ENCODE measurements at places on chromosomes 5 and 9.
A peak's percentile ranks its signal among the peaks of the same experiment; 100 is the strongest.

GRCh38 chr5:137856916-137857862, 10.5 kb upstream of the MYOT start:
- no peak for DNase-seq

GRCh38 chr9:93098236-93098946, 2.4 kb downstream of the CARD19 start:
- peak; percentile 88 for DNase-seq

- DNase-seq, result no peak
These were observed 446.9 kb upstream of the CLINT1 start for GRCh38 chr5:158305861-158306260.

DNA sequence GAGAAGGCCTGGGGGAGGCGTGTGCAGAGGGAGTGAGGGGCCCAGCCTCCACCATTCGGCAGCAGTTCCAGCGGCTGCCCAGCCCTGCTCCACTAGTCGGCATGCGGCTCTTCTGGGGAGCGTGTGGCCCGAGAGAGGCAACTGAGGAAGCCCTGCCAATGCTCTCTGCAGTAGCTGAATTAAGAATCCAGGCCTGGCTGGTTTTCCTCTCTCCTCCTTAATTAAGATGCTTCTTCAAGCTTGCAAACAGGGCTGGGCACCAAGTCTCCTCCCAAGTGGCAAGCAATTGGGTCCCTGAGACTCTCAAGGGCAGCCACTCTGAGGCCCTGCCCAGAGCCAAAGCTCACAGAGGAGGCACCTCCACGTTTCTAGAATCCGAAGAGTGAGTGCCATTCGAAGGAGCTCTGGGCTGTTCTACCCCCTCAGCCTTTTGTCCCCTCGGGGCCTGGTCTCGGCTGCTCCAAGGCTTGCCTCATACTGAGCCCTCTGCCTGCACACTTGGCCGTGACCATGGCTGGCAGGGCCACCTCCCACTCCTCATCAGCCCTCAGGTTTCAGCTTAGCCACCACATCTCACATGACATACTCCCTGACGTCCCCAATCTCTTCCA, 75.4 kb upstream of the LRRTM2 start:
- no peak for DNase-seq

DNA sequence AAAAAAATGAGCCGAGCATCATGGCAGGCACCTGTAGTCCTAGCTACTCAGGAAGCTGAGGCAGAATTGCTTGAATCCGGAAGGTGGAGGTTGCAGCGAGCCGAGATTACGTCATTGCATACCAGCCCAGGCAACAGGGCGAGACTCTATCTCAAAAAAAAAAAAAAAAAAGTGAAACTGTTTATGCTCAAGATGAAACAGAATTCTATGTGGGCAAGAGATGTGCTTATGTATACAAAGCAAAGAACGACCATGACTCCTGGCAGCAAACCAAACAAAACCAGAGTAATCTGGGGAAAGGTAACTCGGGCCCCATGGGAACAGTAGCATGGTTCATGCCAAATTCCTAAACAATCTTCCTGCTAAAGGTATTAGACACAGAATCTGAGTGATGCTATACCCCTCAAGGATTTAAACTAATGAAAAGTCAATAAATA, 32.6 kb upstream of the PLAC8L1 start:
- DNase-seq, result no peak

DNA sequence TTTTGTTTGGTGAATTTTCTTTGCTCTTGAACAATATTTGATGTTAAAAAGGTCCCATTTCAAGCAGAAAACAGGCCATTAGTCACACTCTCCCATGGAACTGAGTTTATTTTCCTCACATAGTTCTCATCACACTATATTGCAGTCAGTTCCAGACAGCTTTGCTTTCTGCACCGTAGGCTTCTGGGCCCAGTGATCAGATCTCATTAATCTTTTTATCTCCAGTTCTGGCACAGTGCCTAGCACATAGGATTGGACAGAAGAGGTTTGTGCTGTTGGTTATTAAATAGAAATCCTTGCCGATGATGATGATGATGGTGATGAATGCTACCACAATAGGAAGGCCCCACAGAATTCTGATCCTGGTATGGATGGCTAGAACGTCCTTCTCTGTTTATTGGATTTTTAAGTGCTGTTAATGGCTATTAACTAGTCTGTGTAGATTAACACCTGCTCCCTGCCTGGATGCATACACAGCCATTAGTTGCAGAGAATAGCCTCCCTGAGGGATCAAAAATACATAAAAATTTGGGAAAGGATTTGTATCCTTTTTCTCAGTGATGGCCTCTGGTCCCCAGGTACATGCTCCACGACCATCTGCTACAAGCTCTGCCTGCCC, 52.0 kb upstream of the NTRK2 start:
- DNase-seq, result no peak

DNA sequence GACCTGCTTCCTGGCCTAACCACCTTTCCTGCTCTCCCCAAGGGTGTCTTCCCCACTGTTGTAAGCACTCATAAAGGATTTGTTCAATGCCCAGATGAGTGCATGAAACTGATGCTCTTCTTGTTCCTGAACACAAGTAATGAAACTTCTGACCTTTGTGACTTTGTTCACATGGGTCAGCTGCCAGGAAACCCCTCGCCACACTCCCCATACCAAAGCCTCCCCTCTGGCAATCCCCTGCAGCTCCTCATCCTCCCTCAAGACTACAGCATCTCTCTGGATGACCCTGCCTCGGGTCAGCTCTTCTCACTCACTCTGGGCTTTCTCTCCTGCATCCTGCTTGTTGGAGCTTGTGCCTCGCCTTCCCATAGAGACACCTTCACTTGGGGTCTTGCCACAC, 72.2 kb upstream of the SPTLC1 start:
- no peak for DNase-seq

GRCh38 chr9:114792396-114792795, 13.4 kb downstream of the TNFSF15 start:
- DNase-seq, result no peak

GRCh38 chr5:32388432-32389129, 56.0 kb downstream of the ZFR start:
- DNase-seq, result no peak

DNA sequence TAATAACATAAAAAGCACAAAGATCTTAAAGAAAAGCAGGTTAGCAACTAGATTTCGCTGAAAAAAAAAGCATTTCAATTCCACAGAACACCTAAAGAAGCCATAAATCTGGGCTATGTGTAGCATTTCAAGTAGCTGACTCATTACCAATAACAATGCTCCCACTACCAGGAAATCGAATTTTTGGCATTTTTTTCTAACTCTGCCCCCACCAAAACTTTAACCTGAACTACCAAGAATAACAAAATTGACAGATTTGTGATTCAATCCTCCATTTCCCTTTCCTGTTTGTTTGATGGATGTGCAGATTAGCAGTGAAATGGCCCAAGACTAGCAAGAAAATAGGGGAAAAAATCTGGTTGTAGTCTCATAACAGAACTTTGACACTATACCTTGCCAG, 180.2 kb downstream of the RASEF start:
- DNase-seq, result no peak
